ENCODE measurements at places on chromosomes 13 and 19. TPM values are rescaled to one million over a fixed set of nuclear protein-coding genes. Genes with fewer than 3 reads are reported as not detected.
A peak's percentile ranks its signal among the peaks of the same experiment; 100 is the strongest.

DNA sequence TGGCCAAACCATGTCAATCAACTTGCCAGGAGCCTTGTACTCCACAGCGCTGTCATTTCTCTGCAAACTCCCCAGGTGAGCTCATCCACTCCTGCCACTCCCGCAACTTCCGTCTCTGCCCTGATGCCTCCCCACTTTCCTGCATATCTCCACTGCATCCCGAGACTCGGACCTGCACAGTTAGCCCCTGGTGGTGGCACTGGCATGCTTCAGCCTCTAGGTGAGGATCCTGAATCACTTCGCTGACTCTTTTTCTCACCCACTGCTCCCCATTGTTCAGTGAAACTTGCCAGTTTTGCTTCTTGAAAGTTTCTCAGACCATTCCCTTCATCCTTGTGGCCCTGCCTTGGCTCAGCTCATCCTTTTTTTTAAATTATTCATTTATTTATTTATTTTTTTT lies 3.4 kb upstream of the CTU1 start:
- no peaks in the 10 kb centered on the region for H3K36me3 ChIP-seq
- no peaks in the 10 kb centered on the region for H3K4me1 ChIP-seq
- H3K4me3 ChIP-seq = no peak overlapping the region
- no peak overlapping the region for H3K27ac ChIP-seq

DNA sequence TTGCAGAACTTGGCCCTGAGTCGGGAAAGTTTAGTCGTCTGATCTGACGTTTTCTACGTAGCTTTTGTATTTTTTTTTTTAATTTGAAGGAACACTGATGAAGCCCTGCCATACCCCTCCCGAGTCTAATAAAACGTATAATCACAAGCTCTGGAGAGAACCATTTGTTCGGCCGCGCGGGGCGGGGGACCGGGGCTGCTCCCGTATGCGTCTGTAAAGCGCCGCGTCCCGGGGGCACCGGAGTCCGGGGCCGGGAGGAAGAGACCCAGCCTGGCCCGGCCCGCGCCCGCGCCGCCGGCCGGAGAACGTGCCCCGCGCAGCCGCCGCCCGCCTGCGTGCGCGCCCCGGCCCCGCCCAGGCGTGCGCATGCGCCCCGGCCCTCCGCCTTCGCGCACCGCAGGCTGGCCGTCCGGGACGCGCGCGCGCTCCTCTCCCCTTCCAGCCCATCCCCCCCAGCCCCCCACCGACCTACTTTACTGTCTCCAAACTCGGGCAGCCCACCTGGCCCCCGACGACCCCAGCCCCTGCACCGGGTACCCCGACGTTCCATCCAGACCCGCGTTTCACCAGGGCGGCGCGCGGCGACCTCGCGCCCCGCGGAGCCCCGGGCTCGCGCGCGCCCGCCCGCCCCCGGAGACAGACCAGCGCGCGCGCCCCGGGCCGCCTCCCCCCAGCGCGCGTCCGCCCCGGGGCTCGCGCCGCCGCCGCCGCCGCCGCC lies 785 bp upstream of the USF2 start:
- H3K4me3 ChIP-seq = peak overlapping the region; percentile 91
- no peaks in the 10 kb centered on the region for H3K36me3 ChIP-seq
- H3K27ac ChIP-seq = peak overlapping the region; percentile 77
- no peaks in the 10 kb centered on the region for H3K27me3 ChIP-seq

Gene NCR1
- 1.0 TPM for total RNA-seq

Gene CNN1
- 406 TPM for total RNA-seq

Gene MISP
- total RNA-seq = not detected

Gene ERICH4
- not detected for total RNA-seq

DNA sequence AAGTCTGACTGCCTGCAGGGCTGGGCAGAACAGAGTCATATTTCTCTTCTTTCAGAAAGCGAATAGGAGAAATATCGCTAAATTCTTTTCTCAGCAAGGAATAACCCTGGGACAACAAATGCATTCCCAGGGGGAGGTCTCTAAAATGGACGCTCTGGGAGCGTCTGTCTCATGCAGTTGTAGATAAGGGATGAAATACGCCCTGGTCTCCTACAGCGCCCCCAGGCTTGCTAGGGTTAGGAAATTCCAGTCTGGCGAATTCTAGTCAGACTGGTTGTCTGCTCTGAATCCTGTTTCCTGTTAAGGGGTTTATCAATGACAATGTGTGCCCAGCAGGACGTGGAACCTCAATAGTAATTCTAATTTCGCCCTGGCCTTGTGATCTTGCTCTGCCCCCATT lies 1214.1 kb downstream of the DIAPH3 start:
- no peak overlapping the region for H3K27ac ChIP-seq
- no peaks in the 10 kb centered on the region for H3K4me1 ChIP-seq

- no peak overlapping the region for H3K27ac ChIP-seq
- no peak overlapping the region for H3K4me3 ChIP-seq
- H3K27me3 ChIP-seq = no peaks in the 10 kb centered on the region
- no peaks in the 10 kb centered on the region for H3K4me1 ChIP-seq
- H3K36me3 ChIP-seq = no peaks in the 10 kb centered on the region
These were observed 523.2 kb downstream of the KLF12 start for GRCh38 chr13:73610799-73611592.

Gene SPACA4
- total RNA-seq = not detected

GRCh38 chr13:40982772-40983171 lies 36.3 kb downstream of the ELF1 start:
- H3K4me1 ChIP-seq = peaks cover 4% of the 10 kb centered on the region
- H3K36me3 ChIP-seq = no peaks in the 10 kb centered on the region
- no peak for DNase-seq
- H3K4me3 ChIP-seq = no peak overlapping the region
- no peaks in the 10 kb centered on the region for H3K27me3 ChIP-seq

Gene ZSCAN5C
- not detected for total RNA-seq

Gene C3
- total RNA-seq = 3,196 TPM

- H3K4me3 ChIP-seq = no peak overlapping the region
- no peaks in the 10 kb centered on the region for H3K36me3 ChIP-seq
- H3K27me3 ChIP-seq = no peaks in the 10 kb centered on the region
- no peak overlapping the region for H3K27ac ChIP-seq
- H3K4me1 ChIP-seq = no peaks in the 10 kb centered on the region
These were observed 1306.2 kb upstream of the PCDH20 start for GRCh38 chr13:62721893-62722292.

DNA sequence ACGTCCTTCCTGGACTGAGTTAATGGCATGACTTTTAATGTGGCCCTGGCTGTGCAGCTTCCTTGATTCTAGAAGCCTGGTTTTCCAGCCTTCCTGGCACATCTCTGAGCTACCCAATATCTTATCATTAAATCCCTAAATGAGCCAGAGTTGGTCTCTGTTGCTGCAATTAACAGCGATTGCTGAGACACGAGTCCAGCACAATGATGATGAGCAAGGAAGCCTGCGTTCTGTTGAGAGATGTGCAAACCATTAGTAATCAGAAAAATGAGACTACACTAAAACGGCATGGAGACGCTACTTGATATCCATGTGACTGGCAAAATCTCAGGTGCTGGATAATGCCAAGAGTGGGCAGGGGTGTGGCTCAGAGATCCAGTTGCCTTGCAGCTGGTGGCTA lies 26.2 kb downstream of the GPR42 start:
- no peaks in the 10 kb centered on the region for H3K4me1 ChIP-seq
- H3K27me3 ChIP-seq = no peaks in the 10 kb centered on the region
- H3K27ac ChIP-seq = no peak overlapping the region
- H3K4me3 ChIP-seq = no peak overlapping the region
- H3K36me3 ChIP-seq = no peaks in the 10 kb centered on the region
- DNase-seq = no peak

Gene NCAN
- total RNA-seq = not detected

DNA sequence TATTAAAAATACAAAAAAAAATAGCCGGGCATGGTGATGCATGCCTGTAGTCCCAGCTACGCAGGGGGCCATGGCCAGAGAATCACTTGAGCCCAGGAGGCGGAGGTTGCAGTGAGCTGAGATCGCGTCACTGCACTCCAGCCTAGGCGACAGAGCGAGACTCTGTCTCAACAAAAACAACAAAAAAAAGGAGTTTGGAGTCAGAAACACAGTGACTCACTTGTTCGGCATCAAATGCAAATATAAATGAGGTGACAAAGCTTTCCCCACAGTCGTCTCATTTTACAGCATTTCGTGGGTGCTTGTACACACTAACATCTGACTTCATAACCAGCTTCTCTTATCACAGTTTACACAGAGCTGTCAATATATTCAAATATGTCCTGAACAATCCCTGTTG lies 11.0 kb downstream of the ZNF665 start:
- H3K4me1 ChIP-seq = no peaks in the 10 kb centered on the region
- no peak overlapping the region for H3K27ac ChIP-seq
- no peak overlapping the region for H3K4me3 ChIP-seq

GRCh38 chr13:53217194-53217593 lies 188.6 kb downstream of the OLFM4 start:
- H3K27me3 ChIP-seq = no peaks in the 10 kb centered on the region
- no peak for DNase-seq
- no peaks in the 10 kb centered on the region for H3K4me1 ChIP-seq
- H3K36me3 ChIP-seq = no peaks in the 10 kb centered on the region

GRCh38 chr13:109782823-109783431 lies 3.5 kb downstream of the IRS2 start:
- peaks cover 6% of the 10 kb centered on the region for H3K4me1 ChIP-seq
- no peak overlapping the region for H3K27ac ChIP-seq
- peaks cover 17% of the 10 kb centered on the region for H3K36me3 ChIP-seq
- DNase-seq = no peak
- no peaks in the 10 kb centered on the region for H3K27me3 ChIP-seq

DNA sequence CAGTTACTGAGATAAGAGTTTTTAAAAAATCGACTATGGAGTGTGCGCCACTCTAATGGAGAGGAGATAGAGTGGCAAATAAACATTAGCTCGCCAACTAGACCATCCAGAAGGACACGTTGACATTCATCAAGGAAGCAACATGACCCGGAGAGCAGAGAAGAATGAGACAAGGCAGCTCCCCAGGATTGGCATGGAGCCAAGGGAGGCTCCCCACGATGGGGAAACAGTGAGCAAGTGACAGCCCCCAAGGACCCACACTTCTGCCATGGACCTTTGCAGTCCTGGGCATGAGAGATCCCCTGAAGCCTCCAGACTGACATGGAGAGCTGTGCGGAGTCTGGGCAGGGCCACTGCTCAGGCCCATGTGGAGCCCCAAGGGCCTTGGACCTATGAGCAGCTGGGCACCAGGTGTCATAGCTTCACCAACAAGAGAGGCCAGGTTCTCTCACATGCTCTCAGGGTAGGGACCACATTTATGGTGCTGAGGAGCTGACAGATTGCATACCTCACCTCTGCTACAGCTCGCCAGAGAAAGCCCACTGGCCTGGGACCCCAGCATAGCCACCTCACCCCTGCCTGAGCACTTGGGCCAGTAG lies 6.7 kb downstream of the SIGLEC6 start:
- no peaks in the 10 kb centered on the region for H3K27me3 ChIP-seq
- no peaks in the 10 kb centered on the region for H3K4me1 ChIP-seq
- H3K4me3 ChIP-seq = no peak overlapping the region
- H3K36me3 ChIP-seq = no peaks in the 10 kb centered on the region
- DNase-seq = no peak
